ENCODE measurements at places on chromosomes 11 and 22. TPM values are rescaled to one million over a fixed set of nuclear protein-coding genes. Genes with fewer than 3 reads are reported as not detected.

DNA sequence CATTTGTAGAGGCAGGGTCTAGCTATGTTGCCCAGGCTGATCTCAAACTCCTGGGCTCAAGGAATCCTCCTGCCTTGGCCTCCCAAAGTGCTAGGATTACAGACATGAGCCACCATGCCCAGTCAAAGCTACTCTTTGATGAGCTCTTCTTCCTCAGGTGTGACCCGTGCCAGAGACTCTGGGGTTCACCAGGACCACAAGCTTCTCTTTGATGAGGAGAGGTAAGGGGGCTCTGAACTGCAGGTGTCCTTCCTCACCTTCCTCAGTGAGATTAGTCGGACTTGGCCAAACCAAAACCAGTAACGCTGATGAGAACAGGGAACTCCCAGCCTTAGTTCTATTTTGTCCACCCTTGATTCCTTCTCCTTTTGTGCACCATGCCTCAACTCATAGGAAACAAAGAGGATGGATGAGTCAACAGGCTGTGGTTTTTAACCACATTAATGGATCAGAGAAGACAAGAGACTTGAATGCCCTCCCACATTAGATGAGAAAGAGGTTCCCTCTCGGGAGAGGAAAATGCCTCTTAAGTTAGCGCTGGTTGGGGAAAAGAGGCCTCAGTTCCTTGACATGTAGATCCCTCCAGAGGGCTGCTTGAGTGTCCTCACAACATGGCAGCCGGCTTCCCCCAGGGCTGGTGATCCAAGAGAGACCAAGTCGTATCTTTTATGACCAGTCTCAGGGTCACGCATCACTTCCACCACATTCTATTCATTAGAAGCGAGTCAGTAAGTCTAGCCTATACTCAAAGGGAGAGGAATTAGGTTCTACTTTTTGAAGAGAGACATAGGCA, 25.7 kb upstream of the CTR9 start:
- DNase-seq = no peak

The LSP1 gene
- total RNA-seq = not detected

The CCS gene
- total RNA-seq = 33.2 TPM

DNA sequence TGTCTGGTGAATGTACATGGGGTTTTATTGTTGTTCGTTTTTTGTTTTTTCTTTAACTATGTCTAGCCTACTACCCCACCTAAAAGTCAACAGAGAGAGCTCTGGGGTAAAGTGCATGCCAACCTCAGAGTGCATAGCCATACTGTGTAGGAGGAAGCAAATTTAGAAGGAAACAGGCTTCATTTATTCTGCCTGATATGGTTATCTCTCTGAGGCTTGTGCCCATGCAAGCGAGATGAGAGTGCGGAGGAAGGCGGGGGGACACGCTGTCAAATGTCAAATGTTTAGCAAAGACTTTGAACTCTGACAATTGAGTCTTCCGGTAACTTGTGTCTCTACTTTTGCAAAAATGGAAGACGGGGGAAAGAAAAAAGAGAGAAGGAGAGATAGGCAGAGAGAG, 295.5 kb downstream of the ETS1 start:
- DNase-seq = peak; percentile 6

GRCh38 chr11:75341612-75342011, 9.8 kb downstream of the ARRB1 start:
- no peak for DNase-seq

DNA sequence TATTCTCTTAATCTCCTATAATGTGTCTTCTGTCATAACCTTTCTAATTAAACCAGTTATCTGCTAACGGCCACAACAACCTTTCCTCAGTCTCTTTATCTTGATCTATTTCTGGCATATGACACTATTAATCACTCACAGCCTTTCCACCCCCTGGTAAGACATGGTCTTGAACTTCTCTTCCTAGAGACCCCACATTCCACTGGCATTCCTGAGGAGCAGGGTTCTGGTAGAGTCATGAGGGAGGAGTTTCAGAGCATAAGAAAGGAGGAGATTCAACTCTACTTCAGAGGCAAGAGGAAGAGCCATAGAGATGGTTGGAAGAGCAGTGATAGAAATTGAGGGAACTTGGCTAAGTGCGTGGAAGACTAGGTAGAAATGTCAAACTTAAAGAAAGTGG, 325.6 kb downstream of the BLID start:
- no peak for DNase-seq

GRCh38 chr11:122799406-122800105, 38.7 kb upstream of the CRTAM start:
- no peak for DNase-seq

- no peak for DNase-seq
Measured at GRCh38 chr22:44464000-44464399, 34.0 kb downstream of the RTL6 start.

The FOLR2 gene
- not detected for total RNA-seq

GRCh38 chr22:45438336-45438735, 24.8 kb downstream of the RIBC2 start:
- no peak for DNase-seq
